ENCODE measurements at places on chromosomes 2 and 18.
A peak's percentile ranks its signal among the peaks of the same experiment; 100 is the strongest.

- DNase-seq = no peak
Measured at GRCh38 chr2:133992454-133992853, 261.4 kb upstream of the MGAT5 start.

DNA sequence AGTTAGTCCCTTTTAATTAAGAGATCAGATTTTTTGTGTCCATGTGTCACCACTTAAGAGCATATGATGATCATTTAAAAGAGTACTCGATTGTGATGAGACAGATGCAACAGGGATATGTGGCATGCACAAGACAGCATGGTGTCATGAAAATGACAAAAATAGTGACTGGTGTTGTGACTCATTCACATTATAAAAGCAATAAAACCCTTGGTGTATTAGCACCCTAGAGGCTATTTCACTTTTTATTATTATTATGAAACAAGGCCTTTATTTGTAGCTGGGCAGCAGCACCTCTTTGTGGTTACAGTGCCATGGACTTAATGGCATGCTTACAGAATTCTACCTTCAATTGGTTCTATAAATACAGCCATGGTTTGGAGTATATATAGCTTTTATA lies 1296.0 kb upstream of the ZEB2 start:
- no peak for DNase-seq

DNA sequence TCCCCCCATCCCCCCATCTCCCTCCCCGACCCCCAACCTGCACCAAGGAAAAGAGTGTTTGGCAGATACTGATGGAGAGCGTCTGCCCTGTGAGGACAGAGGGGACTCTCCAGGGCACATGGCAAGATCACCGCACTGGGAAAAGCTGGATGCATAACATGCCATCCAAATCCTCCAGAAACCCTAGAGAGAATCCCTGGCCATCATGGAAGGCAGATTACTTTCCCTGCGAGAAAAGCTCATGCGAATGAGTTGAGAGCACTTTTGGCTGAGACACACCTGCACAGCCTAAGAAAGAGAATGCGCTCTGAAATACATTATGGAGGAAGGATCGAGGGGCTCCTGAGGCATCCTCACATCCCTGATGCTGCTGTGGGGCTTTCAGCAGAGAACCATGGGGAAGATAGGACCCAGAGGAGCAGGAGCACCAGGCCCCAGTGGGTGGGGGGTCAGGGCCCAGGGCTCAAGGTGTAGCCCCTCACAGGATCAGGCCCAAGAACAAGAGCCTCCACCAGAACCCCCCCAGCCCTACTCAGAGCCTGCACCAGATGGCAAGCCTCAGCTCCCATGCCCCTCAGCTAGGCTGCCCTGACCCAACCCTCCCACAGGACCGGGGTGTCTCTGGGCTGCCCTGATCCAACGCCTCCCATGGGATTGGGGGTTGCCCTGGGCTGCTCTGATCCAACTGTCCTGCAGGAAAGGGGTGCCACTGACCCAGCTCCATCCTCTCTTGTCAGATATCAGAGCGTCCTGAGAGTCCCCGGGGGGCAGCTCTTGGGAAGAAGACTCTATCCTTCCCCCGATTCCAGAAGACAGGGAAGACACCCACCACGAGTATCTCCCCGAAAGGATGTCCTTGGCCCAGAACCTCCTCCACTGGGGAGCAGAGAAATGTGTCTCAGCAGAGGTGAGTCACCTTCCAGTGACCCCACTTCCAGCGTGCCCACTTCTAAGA lies 153.4 kb downstream of the NDUFA10 start:
- DNase-seq = no peak

- DNase-seq = no peak
Measured at GRCh38 chr2:66686755-66687154, 251.8 kb downstream of the MEIS1 start.

DNA sequence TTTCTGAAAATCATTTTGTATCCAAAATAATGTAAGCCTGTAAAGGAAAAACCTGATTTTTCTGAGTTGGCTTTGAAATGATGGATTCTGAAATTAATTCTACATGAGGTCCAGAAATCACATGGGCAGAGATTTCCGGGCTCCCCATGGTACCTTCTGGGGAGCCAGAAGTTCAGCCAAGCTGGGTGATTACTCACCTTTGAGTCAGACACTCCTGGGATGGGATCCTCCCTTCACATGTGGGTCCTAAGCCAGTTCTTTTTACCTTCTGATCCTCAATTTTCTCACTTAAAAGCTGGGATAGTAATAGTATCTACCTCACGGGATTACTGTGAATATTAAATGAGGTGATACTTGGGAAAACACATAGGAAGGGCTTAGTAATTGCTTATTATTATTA lies 179.8 kb upstream of the EPAS1 start:
- DNase-seq = no peak

DNA sequence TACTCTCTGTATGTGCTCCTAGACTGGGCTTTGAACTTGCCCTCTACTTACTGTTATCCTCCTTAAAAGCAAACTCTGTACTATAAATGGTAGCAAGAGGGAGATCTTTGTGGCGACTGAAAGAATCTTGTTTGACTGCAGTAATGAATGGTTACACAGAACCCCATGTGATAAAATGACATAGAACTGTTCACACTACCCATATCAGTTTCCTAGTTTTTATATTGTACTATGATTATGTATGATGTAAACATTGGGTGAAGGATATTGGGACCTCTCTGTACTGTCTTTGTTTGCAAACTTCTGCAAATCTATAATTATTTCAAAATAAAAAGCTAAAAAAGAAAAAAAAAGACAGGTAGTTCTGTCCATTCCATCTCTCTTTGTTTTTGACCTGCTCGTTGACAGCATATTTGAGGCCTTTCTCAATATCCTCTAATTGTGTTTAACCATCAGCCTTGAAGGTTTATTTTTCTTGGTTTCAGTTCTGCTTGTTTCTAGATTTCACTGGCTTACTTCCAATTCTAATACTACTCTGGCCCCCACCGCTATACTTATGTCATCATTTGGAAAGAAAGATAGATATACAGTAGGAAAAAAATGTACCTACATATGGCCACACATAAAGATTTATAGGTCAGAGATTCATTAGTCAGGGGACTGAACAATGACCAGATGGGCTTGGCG lies 79.2 kb upstream of the MYO3B start:
- DNase-seq = no peak

DNA sequence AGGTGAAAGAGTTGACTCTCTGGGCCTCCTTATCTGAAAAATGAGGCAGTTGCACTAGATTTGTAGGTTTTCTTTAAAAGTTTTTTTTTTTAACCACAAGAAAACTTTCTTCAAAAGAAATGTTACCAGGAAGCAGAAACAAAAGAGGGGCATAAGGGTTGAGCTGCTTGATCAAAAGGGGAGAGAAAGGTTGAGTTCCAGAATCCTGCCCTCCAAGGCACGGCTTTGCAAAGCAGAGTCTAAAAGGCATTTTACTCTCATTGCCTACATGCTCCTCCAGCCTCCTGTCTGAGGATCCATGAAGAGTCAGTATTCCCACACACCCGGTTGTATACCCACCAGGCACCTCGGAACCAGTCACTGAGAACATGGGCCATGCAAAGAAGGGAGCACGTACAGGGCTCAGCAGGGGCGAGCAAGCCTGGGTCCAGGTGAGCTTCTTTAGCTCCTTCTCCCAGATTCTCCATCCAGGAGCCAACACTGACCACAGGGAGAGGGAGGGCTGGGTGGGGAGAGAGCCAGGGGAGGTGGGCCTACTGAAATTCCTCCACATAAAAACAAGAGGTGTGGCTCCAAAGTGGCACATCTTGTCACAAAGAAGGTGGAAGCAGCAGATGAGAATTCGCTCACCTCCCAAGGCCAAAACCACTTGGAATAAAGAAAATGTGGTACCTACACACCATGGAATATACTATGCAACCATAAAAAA lies 116.0 kb upstream of the EPC2 start:
- DNase-seq = no peak

GRCh38 chr2:109545828-109546713 lies 67.7 kb downstream of the SEPTIN10 start:
- DNase-seq = peak; percentile 78

DNA sequence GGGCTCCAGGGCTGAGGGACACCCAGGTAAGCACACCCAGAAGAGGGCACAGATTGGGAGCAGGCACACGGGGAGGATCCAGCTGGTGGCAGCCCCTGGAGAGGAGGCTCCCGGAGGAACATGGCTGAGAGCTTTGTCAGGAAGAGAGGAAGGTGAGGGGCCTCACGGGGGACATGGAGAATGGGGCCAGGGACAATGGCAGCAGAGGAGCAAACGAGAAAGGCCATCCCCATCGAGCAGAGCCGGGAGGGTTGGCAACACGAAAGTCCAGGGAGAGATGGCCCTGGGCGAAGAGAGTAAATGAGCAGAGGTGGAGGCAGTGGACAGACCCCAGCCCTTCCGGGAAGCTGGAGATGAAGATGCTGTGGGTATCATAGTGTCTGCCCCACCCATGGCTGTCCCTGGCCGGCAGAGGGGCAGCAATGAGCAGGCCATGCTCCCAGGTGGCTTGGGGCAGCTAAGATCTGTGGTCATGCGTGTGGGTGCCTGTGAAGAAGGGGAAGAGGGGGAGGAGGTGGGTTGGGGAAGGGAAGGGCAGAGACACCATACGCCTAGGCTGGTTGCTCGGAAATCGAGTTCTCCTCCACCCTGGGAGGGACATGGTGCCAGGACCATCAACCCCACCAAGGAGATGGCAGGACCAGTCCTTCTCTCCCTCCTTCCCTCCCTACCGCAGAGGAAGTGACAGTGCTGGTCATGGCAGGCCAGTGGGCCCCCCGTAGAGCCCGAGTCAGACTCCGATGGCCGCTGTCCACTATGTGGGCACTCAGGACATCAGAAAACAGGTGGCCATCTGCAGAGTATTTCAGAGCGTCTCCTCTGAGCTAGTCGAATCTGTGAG lies 191.7 kb downstream of the NDUFA10 start:
- no peak for DNase-seq

DNA sequence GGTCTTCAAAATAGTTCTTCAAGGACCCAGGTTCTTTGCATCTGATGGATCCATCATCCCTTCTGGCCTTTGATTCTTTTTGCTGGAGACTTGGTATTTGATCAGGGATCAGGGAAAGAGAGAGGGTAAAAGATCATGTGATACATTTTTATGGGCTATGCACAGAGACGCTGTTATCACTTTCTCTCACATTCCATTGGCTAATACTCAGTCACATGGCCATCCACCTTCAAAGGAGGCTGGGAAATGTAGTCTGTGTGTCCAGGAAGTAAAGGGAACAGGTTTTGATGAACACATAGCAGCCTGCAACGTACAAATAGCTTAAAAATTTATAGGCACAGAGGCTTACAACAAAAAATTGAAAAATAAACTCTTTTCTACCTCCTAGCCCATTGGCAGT lies 629.6 kb upstream of the FANCL start:
- peak; percentile 12 for DNase-seq

GRCh38 chr2:179264368-179265081 lies at the start of gene SESTD1:
Gene SESTD1 (minus strand): TSS chr2:179264832. CDS start chr2:179191841, 72,991 bp downstream.
- DNase-seq = peak; percentile 80

- DNase-seq = no peak
Measured at GRCh38 chr2:239283288-239283945, 117.4 kb downstream of the HDAC4 start.

- DNase-seq = no peak
Measured at GRCh38 chr2:156242874-156243273, 89.6 kb downstream of the NR4A2 start.

DNA sequence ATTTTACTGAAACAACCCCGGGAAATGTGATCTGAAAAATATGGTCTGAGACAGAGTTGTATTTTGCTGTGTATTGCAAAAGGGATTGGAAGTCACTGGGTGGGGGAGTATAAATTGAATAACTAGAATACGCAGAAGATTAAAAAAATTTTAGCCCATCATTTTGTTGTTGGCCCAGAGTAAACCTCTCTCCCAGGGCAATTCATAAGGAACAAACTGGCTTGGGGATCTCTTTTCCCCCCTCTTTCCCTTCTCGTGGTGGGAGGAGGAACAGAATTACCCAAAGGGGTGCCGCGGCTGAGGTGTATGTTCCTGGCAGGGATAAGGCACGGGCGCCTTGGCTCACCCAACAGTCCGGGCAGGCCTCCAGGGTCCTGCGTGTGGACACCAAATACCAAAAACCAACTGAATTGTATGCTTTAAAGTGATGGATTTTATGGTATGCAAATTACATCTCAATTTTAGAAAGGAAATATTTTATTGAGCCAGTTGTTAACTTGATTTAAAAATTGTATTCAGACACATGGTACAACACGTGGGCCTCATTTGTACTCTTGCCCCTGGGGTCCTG lies 121.2 kb upstream of the SPRED2 start:
- no peak for DNase-seq

DNA sequence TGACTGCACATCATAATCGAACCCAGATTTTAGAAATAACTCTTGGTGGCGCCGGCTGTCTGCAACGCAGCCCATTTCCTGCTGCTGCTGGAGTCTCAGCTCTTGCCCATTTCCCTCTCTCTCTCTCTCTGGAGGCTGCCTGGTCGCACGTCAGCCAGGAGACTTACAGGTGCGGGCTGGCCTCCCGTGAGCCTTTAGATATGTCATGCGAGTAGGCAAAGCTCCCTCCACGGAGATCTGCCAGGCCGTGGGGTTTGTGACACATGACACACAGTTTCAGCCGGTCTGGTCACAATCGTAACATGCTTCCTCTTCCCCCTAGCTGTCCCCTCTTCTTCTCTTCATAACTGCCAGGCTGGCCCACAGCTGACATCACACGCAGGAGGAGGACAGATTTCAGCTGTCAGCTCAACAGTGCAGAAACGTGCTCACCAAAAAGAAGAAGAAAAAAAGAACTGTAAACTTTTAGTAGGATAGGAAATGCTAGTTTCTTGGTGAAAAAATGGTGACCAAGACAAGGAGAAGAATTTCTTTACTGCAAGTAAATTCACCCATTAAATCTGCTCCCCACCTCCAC lies 489.3 kb downstream of the ZNF516 start:
- DNase-seq = no peak

GRCh38 chr2:177484180-177484795 lies 91.7 kb downstream of the AGPS start:
- no peak for DNase-seq

All from hepatocyte (in vitro differentiated cells).